ENCODE measurements at places on chromosomes 5 and 9.

GRCh38 chr9:114284316-114285060 is 38.4 kb upstream of the ORM1 start:
- ATAC-seq: no peak

DNA sequence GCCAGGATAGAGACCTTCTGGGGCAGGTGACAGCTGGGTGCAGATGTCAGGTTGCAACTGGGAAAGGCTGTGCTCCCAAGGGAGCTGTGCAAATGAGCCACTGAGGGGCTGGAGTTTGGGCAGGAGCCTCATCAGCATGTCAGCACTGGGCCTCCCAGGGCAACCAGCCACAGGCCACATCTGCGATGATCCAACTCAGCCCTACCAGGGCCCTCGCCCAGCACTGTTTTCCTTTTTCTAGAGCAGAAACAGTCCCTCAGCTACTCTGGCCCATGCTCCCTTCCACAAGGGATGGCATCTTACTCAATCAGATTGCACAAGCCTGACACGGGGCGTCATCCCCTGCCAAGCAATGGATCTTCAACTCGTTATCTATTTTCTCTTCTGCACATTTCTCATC is 24.8 kb downstream of the NIPAL4 start:
- no peak for ATAC-seq

GRCh38 chr5:149114403-149115312 is 26.6 kb upstream of the ABLIM3 start:
- ATAC-seq: peak; percentile 100

DNA sequence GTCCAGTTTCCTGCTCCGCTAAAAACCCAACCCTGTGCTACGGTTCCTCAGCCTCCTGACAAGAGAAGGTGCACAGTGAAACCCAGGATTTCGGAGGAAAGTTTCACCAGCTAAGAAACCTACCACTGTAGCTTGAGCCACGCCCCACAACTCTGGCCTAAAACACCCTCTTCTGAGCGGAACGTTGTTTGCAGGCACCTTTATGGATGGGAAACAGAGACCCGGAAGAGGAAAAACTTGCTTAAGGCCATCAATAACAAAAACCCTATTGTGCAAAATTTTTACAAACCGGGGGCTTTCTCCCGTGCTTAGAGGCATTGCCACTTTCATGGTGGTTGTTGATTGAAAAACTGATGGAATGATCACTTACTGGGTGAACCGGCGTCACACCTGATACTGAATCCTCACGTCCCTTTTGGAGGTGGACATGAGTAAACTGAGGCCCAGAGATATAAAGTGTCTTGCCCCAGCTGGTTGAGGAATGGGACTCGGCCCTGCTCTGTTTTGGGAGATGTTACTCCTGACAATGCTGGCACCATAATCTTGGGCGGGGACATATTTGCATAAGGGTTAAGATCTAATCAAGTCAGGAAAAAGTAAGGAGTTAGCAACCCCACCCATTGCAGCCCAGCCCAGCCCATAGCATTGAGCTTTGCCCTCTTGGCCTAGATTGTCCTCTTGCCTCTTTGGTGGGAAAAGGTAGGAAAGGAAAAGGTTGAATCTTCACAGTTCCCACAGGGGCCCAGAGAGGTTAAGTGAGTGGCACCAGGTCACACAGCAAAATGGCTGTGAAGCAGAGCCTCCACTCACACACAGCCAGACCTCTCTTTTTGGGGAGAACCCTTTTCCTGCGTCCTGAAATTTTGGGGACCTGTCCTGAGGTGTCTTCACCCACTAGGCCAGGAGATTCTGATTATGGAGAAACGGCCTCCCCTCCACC is 23.2 kb upstream of the PTGS1 start:
- ATAC-seq: peak; percentile 22

DNA sequence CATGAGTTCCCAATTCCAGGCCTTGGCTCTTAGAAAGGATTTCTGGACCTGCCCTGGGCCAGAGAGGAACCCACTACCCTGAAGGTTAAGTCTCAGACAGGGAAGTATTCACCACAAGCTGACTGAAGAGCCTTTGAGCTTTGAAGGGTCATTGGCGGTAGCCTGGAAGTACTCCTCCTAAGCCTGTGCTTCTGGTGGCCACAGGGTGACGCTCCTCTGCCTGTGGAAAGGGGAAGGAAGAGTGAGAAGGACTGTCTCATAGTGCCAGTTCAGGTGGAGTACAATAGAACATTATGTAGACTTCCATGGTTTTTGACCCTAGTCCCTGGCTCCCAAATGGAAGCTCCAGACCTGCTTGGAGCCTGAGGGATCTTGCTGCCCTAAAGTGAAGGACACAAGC is 1233.2 kb upstream of the CDH6 start:
- ATAC-seq: no peak

DNA sequence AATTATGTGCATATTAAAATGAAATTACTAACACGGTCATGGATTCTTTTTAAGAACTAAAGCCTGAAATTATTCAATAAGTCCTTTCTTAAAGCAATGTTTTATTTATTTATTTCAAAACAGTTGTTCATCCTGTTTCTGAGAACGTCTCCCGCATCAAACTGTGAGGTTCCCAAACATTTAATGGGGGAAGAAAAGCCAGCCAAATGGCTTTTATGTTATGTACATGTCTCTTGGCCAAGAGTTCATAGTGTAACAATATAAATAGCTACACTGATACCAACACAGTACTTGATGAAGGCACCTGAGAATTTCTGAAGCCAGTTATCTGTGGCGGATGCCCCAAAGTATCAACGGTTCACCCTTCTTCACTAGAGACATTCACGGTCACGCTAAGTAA is 15.7 kb downstream of the TTF1 start:
- ATAC-seq: no peak

GRCh38 chr5:133995341-133995740 is 9.4 kb downstream of the VDAC1 start:
- no peak for ATAC-seq

- peak; percentile 78 for ATAC-seq
These were observed 159.1 kb upstream of the PPP2R2B start for GRCh38 chr5:147037515-147038205.

GRCh38 chr9:92159058-92159457 is 43.8 kb upstream of the SPTLC1 start:
- no peak for ATAC-seq

DNA sequence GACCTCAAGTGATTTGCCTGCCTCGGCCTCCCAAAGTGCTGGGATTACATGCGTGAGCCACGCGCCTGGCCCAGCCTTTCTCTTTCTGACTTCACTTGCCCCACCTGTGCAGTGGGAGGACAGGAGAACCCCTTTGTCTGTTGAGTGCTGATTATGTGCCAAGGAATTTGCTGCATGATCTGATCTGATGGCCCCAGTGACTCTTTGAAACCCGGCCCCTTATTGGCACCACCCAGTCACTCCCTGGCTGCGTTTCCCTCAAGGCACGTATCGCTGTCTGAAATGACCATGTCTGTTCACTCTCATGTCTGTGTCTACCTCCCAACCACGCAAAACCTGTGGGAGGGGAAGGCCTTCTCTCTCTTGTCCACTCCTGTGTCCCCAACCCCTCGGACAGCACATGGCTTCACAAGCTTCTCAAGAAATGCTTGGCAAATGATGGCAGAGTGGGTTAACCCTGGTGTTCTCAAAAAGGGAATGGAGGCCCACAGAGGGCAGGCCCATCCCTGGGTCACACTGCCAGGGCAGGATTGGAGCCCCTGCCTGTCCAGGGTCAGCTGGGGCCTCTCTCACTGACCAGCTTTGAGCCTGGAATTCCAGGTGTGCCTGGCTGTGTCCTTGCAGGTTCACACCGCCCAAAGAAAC is 21.9 kb downstream of the NEK6 start:
- ATAC-seq: peak; percentile 28

GRCh38 chr9:106779796-106780195 is 83.2 kb upstream of the ZNF462 start:
- no peak for ATAC-seq

- no peak for ATAC-seq
These were observed 3.3 kb upstream of the SLC6A3 start for GRCh38 chr5:1448511-1449011.

- ATAC-seq: no peak
These were observed 132.5 kb upstream of the FER start for GRCh38 chr5:108615216-108615615.

- no peak for ATAC-seq
These were observed 2.1 kb downstream of the TNFAIP8 start for GRCh38 chr5:119357808-119358529.

DNA sequence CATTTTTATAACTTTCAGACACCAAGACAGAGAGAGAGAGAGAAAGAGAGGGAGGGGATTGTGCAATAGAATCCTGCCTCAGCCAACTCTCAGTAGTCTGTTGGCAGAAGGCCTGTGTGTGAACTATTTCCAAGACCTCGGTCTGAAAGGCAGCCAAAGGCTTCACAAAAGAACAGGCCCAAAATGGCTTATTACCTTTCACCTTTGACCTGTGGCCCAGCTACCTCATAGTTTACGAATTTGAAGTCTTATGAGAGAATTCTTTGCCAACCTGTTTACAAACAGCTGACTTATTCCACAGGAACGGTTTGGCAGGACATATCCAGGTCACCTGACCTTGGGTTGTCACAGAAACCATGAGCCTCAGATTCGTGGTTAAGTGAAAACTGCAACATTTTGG is 48.6 kb downstream of the NR2F1-AS1 start:
- no peak for ATAC-seq

DNA sequence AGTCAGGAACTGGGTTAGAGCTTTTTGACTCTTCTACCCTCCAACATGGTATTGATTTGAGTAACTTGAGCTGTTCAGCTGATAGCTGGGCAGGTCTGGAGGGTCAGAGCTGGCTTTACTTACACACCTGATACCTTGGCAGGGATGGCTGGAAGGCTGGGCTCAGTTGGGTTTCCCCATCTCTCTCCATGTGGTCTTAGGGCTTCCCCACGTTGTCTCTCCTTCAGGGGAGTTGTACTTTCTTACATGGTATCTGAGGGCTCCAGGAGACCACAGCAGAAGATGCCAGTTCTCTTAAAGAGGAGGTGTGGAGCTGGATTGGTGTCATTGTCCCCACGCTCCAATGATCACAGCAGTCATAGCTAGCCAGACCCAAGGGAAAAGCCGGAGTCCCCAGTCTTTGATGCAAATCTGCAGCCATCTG is 25.6 kb downstream of the ISOC1 start:
- ATAC-seq: no peak

GRCh38 chr9:8823131-8823895 is 1023.7 kb upstream of the DMAC1 start:
- ATAC-seq: no peak

- ATAC-seq: no peak
These were observed 9.9 kb downstream of the SLC25A25 start for GRCh38 chr9:128077847-128078503.

- peak; percentile 27 for ATAC-seq
These were observed 2.6 kb upstream of the GABRB2 start for GRCh38 chr5:161549106-161549505.

DNA sequence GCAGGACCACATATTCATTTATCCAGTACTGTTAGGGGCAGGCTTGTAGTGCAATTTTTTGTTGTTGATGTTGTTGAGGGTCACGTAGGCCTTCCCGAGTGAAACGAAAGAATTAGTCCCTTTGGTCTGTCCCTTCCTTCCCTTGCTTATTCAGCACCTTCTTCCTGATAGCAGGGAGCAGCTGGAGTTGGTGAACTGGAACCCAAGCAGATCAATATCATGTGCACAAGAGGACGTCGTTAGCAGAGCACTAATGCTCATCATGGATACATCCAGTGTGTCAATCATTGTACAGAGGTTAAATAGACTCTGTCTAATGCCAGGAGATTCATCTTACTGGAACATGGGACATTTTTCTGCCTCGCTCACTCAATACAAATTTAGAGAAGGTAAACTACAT is 33.0 kb upstream of the MAP1B start:
- ATAC-seq: no peak

DNA sequence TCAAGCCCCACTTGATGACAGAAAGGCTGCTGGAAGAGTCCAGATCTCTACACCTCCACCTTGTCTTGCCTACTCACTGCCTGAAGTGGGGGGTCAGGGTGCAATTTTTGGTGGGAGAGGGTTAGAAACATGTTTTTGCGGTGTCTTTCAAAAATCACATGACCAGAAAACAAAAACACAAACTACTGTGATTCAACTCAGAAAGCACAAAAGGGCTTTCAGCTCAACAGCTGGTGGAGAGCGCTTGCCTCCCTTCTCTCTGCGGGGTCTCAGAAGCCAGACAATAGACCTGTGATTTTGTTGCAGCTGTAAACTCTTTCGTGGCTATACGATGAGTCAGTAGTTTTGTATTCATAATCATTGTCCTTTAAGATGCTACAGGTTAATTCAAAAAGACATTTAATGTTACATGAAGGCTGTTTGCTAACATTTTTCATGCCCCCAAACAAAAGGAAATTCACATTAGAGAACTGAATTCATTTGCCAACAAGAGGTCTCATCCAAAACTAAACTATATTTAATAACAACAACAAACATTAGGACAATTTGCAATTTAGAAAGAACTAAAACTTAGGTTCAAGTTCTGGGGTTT is 172.6 kb upstream of the RAI14 start:
- no peak for ATAC-seq

DNA sequence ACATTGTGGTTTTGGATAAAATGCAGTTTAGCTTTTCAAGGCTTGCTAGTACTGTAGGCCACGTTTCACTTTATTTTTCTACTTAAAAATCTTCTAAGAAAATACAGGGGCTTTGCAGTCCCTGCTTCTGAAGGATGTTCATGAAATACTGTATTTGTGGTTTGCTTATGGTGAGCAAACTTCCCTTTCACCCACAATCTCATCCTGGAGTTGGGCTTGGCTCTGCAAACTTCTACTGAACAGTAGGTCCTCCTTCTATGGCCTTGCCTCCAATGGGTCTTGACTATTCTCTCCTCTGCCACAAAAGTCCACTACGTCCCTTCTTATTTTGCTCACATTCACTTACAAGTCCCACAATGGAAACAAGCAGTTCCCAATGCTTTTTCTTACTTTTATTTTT is 502.7 kb upstream of the KLF4 start:
- ATAC-seq: no peak

DNA sequence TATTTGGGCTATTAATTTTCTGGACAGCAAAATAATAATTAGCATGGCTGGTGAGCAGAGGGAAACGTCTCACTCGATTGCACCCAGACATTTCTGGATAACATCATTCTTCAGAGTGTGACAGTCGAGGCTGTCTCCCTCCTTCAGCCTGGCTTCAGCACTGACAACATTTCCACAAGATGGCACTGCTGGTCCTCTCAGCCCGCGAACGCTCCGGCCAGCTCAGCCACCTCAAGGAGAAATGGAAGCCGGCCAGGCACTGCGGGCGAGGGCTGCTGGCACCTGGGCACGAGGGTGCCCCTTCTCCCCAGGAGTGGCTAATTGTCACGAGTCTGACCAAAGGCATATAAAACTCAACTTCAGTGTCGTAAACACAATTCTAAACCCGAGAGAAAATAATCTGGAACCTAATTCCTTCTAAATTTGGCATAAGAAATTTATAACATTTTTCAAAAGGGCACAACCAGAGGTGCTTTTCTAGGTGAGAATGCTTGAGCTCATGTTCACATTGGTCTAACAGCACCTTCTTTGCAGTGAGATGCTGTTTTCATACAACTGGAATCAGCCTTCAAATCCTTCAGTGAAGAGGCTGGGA is 65.9 kb downstream of the DAP start:
- peak; percentile 78 for ATAC-seq

GRCh38 chr9:68763104-68763503 is 58.1 kb downstream of the PIP5K1B start:
- ATAC-seq: no peak

Measured in SK-N-SH treated with all-trans-retinoic acid at 6 μM for 48 hours (cell line).